ENCODE measurements at places on chromosomes 13 and 19.

GRCh38 chr13:31965361-31966066, 66.1 kb upstream of the FRY start:
- DNase-seq, result no peak

- no peak for DNase-seq
Measured at GRCh38 chr13:25018729-25019115, 77.2 kb upstream of the PABPC3 start.

- no peak for DNase-seq
Measured at GRCh38 chr13:43041369-43041921, 18.1 kb downstream of the DNAJC15 start.

DNA sequence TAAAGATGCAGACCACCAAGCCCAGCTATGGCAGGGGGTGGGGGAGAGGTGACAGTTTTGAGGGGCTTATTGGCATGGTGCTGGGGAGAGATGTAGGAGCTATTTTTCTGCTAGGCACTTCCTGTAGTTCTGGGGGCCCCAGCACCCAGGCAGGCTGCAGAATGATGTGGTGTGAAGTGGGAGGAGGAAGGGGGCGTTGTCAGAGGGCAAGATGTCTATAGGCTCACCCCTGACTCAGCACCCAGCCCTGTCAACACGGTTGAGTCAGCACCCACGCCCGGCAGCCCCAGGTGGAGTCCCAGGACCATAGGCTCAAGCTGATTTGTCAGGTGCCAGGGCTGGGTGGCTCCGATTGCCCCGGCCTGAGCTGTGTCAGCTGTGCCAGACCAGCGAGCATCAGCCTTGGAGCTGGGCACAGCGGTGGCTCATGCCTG, 5.8 kb downstream of the KLF2 start:
- DNase-seq, result no peak

DNA sequence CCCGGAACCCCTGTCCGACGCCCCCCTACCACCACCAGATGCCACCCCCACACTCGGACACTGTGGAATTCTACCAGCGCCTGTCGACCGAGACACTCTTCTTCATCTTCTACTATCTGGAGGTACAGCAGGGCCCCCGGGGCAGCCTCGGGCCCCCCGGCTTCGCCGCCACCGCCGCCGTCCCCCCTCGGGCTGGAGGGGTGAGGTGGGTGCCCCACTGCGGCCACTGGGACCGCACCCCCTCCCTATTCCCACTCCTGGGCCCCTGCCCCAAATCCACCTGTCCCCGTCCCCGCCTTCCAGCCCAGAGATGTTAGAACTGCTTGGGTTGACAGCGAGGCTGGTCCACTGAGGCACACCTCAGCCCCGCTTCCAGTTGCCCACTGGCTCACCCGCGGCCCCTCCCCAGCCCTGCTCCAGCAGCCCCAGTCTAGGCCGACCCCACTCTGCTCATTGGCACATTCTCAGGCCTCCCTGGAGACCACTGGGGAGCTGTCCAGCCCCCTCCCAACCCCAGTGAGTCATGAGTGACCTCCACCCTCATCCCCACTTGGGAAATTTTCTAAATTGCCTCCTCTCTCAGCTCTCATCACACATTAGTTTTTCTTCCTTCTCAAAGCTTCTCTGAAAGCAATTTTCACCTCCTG, 6.5 kb downstream of the LENG1 start:
- no peak for DNase-seq

DNA sequence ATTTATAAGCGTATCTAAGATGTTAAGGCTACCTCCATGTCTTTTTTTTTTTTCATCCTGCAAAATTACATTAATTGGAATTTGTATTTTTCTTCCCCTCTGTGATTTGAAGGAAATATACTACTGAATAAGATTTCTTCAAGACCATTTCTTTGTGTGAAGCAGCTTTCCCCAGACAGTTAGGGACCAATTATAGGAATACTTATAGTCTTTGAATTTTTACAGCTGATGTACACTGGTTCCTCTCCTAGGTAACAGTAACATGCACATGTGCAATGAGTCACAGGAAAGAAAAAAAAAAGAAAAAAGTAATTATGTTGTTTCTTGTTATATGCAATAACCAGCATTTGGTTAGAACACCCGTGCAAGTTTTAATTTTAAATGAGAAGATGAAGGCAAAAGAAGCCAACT, 82.0 kb downstream of the PCDH9 start:
- no peak for DNase-seq

GRCh38 chr13:41434831-41435520, 22.4 kb upstream of the RGCC start:
- no peak for DNase-seq

GRCh38 chr19:48489608-48490216, 20.5 kb downstream of the CYTH2 start:
- DNase-seq, result no peak

DNA sequence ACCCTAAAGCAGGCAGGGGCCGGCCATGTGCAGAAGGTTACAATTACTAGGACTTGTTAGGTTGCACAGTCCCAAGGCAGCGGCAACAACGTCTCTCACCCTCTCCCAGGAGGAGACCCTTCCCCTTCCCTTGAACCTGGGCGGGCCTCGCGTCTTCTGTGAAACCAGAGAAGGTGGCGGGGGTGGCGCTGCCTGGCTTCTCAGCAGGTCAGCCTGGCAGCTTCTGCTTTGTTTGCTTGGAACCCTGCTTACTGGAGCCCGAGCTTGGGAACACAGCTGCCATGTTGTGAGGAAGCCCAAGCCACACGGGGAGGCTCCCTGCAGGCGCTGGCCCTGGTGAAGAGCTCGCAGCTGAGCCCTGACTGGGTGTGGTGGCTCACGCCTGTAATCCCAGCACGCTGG, 15.5 kb downstream of the MKNK2 start:
- no peak for DNase-seq

- no peak for DNase-seq
Measured at GRCh38 chr19:29294343-29294811, 81.4 kb upstream of the UQCRFS1 start.

- no peak for DNase-seq
Measured at GRCh38 chr19:43229315-43229714, 23.9 kb upstream of the PSG4 start.

- DNase-seq, result no peak
Measured at GRCh38 chr13:110300090-110300815, 6.7 kb downstream of the COL4A1 start.

DNA sequence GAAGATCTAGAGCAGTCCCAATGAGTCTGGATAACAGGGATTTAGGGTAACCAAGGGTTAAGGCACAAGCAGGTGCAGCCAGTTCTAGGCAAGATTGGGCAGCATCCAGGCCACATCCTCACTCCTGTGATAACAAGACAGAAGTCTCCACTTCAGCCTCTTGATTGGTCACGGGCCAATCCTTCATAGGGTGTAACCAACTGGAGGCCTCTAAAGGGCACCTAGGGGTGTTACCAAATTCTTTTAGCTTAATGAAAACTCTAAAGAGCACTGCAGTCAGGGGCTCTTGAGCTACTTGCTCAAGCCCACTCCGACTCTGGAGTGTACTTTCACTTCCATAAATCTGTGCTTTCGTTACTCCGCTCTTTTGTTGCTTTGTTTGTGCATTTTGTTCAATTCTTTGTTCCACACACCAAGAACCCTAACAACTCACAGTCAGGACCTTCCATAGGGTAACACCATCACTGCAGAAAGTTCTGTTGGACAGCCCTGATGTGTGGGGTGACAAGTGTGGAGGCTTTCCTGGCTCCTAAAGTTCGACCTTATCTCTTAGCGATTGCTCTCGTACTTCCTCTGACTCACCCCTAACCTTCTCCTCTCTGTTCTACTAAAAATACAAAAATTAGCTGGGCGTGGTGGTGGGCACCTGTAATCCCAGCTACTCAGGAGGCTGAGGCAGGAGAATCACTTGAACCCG, 36.1 kb downstream of the ZSWIM9 start:
- no peak for DNase-seq

DNA sequence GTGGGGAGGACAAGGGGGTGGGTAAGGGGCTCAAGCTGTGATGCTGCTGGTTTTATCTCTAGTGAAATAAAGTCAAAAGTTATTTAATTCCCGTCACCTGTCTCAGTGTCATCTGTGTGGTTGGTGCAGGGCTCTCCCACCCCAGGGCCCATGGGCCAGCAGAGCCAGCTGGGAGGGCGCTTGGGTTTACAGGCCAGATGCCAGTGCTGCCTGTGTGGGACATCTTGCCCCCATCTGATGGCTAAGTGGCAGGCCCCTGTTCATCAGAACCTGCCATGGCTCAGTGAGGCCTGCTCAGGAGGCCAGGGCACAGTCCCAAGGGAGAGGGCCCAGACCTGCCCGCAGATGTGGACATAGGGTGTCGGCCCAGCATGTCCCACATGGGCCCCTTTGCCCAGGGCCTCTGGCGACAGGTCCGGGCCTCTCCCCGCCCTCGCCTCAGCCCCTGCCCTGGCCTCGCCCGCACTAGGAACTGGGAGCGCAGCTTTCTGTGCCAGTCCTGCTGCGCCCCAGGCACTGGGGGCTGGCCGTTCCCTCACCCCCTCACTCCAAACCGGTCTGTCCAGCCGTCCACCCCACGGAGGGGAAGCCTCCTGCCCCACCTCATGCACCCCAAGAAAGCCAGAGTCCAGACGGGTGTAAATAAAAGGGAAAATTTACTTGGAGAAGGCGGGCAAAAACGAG, 5.3 kb downstream of the ZNF296 start:
- DNase-seq, result no peak

DNA sequence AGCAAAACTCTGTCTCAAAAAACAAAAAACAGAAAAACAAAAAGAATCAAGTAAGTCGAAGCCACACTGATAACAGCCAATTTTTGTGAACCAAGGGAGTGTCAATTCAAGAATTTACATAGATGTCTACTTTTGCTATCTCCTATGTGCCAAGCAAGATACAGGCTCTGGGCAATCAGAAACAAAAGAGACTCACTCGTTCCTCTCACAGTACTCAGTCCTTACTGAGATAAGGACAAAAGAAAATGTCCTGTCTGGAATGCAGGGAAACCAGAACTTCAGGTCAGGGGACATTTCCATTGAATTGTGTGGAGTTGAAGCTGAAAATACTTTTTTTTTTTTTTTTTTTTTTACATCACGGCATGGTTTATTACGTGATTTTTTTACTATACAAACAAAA, 53.0 kb downstream of the NLRP12 start:
- DNase-seq, result no peak

- no peak for DNase-seq
Measured at GRCh38 chr19:1416014-1416841, 8.8 kb downstream of the DAZAP1 start.

- no peak for DNase-seq
Measured at GRCh38 chr13:27432180-27432579, 7.8 kb downstream of the GTF3A start.

DNA sequence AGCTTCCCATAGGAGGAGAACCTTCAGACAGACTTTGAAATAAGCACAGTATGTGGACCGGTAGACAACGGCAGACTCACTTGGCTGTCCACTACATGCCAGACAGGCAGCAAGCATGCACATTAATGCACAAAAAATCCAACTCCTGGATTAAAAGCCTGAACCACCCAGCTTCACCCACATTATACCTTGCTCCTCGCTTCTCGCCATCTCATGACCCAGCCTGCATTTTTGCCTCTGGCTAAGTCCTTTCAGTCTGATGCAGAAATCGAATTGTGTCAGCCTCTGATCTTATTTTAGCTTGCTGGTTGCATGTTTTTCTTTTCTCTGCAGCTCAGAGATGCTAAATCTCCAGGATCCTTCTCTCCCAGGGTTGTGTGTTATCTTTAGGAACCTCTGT, 358.7 kb downstream of the RFC3 start:
- no peak for DNase-seq

DNA sequence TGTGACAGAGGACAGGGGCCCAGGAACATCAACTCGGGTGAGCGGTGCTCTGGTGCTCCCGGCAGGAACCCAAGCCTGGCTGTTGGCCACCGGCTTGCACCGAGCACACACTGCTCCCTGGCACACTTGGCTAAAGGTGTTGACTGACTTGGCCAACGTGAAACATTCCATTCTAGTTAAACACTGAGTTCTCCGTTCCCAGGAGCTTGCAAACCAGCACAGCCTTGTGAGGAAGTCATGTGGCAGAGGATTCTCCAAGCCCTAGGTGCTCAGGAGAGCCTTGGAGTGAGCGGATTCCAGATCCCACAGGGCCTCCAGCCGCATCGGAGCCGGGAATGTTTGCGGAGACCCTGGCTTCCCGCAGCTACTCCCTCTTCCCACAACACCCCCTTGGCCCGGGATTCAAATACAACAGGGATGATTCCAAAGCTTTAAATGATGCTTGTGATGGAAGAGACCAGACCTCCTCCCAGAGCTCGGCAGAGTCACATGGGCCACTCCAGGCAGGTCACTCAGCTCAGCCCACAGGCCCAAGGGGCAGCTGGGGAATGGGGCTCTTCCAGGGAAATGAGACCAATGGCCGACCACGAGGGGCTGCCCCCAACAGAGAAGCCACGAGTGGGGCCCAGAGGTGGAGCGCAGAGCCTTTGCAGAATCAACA, 2.9 kb downstream of the C13orf46 start:
- no peak for DNase-seq

DNA sequence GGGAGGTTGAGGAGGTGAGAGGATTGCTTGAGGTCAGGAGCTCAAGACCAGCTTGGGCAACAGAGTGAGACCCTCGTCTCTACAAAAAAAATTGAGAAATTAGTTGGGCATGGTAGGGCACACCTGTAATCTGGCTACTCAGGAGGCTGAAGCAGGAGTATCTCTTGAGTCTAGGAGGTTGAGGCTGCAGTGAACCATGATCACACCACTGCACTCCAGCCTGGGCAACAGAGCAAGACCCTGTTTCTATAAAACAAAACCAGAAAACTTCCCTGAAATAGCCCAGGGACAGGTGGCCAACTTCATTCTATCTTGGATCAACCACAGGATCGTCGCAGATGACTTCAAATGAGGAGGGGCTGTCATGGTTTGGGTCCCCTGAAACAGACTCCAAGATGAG, 28.7 kb downstream of the COLGALT1 start:
- no peak for DNase-seq

DNA sequence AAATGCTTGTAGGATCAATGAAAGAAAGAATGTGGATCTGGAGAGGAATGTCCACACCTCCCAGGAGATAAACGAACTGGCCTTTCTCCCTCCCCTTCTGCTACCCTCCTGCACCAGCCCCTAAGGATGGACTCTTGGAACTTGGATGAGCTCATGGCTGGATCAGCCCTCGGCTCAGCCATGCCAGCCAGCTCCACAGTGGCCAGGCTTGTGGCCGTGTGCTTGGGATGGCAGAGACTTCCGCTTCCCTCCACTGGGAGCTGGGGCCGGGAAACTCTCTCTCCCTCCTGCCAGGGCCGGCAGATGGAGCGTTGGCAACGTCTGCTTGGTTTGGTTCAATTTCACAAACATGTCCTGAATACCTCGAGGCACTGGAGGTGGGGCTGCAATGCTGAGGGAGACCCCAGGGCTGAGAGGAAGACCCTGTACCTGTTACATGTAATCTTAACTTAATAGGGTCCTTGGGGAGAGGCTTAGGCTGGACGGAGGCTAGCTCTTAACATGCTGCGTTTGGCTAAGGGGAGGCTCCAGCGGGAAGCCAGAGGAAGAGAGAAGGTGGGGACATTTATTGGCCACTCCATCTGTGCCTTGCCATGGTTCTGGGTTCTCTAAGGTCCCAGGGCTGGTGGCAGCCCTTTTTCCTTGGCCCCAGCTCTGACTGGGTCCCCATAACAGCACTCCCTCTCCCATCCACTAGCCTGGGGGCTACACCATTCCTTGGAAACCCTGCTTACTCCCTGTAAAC, 152.5 kb downstream of the IER2 start:
- DNase-seq, result no peak

Data from thymus (tissue), 14 donors.